ENCODE measurements at places on chromosomes 5 and 9.

DNA sequence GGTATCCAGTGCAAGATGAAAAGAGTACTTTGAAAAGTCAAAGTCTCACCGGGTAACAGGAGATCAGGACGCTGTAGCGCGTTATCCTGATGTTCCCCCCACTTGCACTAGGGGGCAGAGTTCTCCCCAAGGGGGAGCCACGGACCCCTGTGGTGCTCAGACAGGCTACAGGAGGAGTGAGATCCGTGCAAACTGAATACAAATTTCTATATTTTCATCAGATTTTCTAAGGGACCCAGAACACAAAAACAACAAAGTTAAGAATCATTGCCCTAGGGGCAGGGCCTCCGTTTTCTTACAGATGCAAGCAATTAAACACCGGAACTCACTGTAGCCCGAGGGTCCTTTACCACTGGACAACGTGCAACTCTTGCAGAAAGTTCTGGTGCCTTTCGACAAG lies 2.0 kb downstream of the MYO10 start:
- peak; percentile 72 for DNase-seq

DNA sequence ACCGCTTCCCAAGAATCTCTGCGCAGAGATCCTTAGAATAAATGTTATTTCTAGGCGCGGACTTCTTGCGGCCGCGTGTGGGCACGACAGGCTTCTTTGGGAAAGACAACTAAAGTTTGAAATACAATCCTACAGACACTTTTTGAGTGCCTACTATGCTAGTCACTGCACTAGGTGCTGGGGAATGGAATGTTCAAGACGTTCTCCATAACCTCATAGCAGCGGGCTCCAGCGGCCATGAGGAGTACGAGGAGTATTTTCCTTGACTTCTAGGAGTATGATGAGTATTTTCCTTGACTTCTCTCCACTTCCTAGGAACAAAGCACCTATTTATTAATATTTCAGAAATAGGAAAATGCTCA lies 636 bp upstream of the PWWP2A start:
- DNase-seq, result no peak

- DNase-seq, result no peak
These were observed 233.4 kb upstream of the ITGA1 start for GRCh38 chr5:52554293-52554692.

- DNase-seq, result no peak
These were observed 23.0 kb downstream of the AUH start for GRCh38 chr9:91338681-91339080.

DNA sequence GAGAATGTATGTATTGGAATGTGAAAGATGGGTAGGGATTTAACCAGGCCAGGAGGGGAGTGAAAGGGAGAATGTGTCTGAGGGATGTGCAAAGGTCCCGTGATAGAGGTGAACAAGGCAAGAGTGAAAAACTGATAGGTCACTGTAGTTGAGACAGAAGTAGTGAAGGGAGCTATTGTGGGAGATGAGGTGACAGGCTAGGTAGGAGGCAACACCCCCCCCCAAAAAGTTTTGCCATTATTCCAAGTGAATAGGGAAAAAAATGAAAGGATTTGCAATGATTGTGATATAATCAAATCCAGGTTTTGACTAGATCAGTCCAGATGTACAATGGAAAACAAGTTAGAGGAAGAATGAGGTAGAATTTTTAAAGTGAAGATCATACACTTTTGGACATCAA lies 136.6 kb upstream of the GPR151 start:
- no peak for DNase-seq

DNA sequence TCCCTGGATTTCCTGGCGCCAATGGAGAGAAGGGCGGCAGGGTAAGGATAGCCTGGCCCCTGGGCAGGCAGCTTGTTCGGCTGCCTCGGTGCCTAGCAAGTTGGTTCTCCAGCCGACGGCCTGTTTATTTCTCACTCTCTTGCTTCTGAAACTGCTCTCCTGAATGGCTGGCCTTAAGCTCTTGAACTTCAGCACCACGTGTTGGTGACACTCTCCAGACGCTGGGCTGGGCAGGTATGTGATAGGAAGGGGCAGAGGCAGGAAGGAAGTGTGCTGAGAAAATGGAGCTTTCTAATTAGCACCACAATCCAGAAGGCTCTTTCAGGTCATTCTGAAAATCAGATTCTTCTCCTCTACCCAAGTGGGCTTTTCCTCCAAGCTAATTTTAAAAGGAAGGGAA lies 91.4 kb upstream of the FCN2 start:
- no peak for DNase-seq

- no peak for DNase-seq
These were observed 10.2 kb upstream of the IL12B start for GRCh38 chr5:159340511-159340910.

DNA sequence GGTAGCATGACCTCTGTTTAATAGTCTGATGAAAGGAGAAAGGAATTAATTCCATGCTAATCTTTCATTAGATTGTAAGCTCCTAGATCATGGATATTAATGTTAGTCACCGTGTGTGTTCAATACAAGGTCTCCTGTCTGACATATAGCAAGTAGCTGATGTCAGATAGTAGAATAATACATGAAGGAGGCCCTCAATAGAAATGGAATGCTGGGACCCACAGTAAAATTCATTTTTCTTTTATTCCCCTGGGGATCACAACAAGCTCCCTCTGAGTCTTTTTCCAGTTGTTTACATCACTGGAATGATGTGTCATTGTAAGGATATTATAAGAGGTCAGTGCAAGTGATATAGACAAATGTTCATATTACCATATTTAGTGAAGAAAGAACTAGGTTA lies 240.3 kb upstream of the TRPC7 start:
- DNase-seq, result peak; percentile 25

GRCh38 chr5:95868136-95868535 lies 45.6 kb upstream of the GLRX start:
- DNase-seq, result no peak

Measured in fibroblast of skin of abdomen (primary cell).